Motor neuron (in vitro differentiated cells): ENCODE measurements at places on chromosomes 7 and 10. TPM values are rescaled to one million over a fixed set of nuclear protein-coding genes. Genes with fewer than 3 reads are reported as not detected.

- ATAC-seq: no peak
These were observed 7.9 kb downstream of the TUBAL3 start for GRCh38 chr10:5396556-5397300.

GRCh38 chr10:79187121-79187940 is 118.6 kb downstream of the ZMIZ1 start:
- ATAC-seq: no peak

GRCh38 chr10:62244785-62245467 is 23.7 kb downstream of the RTKN2 start:
- peak; percentile 86 for ATAC-seq

Gene AKR1D1
- total RNA-seq: 0.24 and 0.62 TPM in 2 replicates

Gene CNPY1
- total RNA-seq: 0.28 and 0.29 TPM in 2 replicates

DNA sequence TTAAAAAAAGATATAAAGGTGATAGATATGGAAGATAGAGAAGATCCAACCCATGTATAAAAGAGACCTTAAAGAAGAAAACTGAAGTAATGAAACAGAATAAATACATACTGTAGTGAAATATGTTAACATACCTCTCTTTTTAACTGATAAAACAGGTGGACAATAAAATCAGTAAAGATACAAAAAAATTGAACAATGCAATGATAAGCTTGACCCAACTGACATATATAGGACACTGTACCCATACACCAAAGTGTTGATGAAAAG is 17.4 kb upstream of the PRF1 start:
- no peak for ATAC-seq

Gene CAPZA2
- 82.6 and 93.2 TPM in 2 replicates for total RNA-seq

DNA sequence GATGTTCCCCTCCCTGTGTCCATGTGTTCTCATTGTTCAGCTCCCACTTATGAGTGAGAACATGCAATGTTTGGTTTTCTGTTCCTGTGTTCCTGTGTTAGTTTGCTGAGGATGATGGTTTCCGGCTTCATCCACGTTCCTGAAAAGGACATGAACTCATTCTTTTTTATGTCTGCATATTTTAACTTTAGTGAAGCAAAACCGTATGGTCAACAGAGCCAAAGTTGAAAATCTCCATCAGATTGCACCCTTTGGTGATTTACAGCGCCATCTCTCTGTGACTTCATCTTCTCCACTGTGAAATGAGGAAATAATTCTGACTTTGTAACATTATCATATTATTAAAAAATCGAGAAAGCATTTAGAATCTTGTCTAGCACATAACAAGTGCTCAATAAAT is 132.3 kb upstream of the PLXDC2 start:
- no peak for ATAC-seq

Gene PRRT4
- total RNA-seq: 1.4 and 1.5 TPM in 2 replicates

DNA sequence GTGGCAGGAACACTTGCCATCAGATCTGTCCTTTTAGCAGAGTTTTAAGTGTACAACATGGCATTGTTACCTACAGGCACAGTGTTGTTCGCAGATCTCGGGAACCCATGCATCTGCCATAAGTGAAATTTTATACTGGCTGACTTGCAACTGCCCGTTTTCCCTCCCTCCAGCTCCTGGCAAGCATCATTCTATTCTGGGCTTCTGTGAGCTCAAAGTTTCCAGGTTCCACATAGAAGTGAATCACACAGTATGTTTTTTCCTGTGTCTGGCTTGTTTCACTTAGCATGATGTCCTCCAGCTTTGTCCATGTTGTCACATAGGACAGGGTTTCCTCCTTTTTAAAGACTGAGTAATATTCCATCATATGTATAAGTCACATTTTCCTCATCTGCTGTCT is 56.6 kb downstream of the C10orf143 start:
- ATAC-seq: no peak

DNA sequence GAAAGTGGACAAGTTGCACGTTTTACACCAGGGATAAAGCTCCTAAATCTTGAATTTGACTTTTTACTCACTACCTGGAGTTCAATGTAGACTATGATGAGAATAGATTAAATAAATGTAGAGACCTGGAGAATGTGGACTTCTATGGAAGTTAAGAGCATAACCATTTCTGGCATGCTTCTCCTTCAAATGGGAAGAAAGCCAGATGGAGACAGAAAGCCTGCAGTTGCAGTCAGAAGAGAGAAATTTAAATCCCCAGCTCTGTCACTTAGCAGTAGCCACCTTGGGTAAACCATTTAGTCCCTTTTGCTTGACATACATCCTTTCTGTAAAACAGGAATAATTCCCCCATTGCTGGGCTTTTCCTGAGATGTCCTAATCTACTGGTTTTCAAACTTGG is 355.3 kb upstream of the AUTS2 start:
- no peak for ATAC-seq

Gene PSMG3
- total RNA-seq: 47.1 and 49.2 TPM in 2 replicates

DNA sequence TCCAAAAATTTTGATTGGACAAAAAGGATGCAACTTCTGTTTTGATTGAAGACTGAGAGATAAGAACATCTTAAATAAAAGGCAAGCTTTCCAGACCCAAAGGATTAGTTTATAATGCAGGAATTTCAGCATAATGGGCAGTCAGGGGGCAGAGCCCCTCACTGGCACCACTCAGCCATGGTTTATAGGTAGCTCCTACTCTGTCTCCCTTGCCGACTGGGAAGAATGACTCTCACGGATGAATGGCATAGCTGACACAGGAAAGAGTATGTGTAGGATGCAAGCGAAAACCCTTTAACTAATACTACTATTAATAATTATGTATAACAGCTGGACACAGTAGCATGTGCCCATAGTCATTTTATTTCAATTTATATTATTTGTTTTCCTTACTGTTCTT is 53.3 kb downstream of the GALNT11 start:
- ATAC-seq: no peak

- ATAC-seq: peak; percentile 68
These were observed 23.2 kb upstream of the ZNF32 start for GRCh38 chr10:43671659-43672531.

- no peak for ATAC-seq
These were observed 47.8 kb downstream of the SYPL1 start for GRCh38 chr7:106064316-106064715.

DNA sequence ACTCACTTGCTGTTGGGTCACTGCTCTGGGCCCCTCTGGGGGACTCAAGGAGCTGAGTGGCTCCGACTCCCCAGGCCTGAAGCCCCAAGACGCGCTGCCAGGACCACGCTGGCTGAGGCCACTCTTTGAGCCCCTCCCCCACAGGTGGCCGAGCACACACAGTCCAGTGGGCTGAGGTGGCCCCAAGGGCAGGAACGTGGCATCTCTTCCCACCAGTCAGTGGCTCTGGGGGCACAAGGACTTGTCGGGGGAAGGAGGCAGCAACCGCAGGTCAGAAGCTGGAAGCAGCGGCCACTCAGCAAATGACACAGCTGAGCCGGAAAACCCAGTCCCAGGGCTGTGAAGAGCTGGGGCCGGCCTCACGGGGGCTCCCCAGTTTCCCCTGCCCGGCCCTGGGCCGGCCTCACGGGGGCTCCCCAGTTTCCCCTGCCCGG is 24.1 kb downstream of the GRIFIN start:
- ATAC-seq: peak; percentile 3

DNA sequence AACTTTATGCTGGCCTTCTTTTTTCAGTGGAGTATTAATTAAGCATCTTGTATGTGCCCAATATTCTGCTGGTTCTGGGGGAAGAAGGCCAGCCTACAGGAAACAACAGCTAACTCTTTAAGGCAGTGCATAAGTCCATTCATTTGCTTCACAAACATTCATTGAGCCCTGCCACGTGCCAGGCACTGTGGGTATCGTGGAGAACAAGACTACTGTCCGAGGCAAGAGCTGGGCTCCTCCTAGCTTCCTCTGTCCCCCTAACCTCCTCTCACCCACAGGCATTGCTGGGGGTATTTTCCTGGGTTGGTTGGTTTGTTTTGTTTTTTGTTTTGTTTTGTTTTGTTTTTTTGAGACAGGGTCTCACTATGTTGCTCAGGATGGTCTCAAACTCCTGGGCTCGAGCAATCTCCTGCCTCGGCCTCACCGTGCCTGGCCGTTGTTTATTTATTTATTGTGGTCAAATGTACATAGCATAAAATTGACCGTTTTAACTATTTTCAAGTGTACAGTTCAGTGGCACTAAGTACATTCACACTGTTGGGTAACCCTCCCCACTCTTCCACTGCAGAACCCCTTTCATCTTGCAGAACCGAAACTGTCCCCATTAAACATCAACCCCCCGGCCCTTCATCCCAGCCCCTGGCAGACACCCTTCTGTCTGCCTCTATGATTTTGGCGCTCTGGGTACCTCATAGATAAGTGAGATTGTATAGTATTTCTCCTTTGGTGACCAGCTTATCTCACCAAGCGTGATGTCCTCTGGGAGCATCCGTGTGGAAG is 32.6 kb downstream of the CHST3 start:
- no peak for ATAC-seq

- no peak for ATAC-seq
These were observed 74.1 kb downstream of the ADD3 start for GRCh38 chr10:110081911-110082310.

- no peak for ATAC-seq
These were observed 34.1 kb downstream of the ZRANB1 start for GRCh38 chr10:124975977-124976514.

- no peak for ATAC-seq
These were observed 29.2 kb downstream of the TFAM start for GRCh38 chr10:58414270-58415041.

Gene HTRA1
- 18.9 and 32.5 TPM in 2 replicates for total RNA-seq

Gene PTF1A
- total RNA-seq: not detected in 2 replicates

GRCh38 chr7:73973091-73973490 is 54.9 kb upstream of the ELN start:
- ATAC-seq: no peak

Gene PIP
- total RNA-seq: not detected in 2 replicates

GRCh38 chr7:149060156-149060555 is 30.4 kb downstream of the ZNF786 start:
- ATAC-seq: no peak

DNA sequence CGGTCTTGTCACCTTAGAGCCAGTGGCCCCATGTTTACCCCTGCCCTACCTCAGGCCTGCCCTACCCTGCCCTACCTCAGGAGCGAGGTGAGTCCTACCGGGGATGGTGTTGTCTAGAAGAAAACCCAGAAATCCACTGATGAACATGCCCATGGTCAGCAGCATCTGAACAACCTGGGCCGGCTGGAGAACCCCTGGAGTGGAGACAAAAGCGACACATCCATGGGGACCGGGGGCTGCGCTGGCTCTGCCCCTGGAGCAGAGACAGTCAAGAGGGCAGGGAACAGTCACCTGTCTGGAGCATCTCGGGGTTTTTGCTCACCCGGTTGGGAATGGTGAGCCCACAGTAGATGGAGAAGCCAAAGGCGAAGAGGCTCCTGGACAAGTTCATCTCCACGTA is 36.3 kb downstream of the STRA8 start:
- no peak for ATAC-seq

GRCh38 chr7:4286351-4286750 is 395.7 kb upstream of the FOXK1 start:
- no peak for ATAC-seq

Gene DNAAF5
- total RNA-seq: 12.0 and 15.1 TPM in 2 replicates

Gene FKBP6
- total RNA-seq: 0.15 and 0.16 TPM in 2 replicates

- no peak for ATAC-seq
These were observed 17.1 kb downstream of the GBX1 start for GRCh38 chr7:151150388-151150787.

- ATAC-seq: no peak
These were observed 19.8 kb downstream of the CCNY start for GRCh38 chr10:35355971-35356724.

GRCh38 chr10:19668116-19668515 is 148.1 kb upstream of the PLXDC2 start:
- ATAC-seq: no peak

DNA sequence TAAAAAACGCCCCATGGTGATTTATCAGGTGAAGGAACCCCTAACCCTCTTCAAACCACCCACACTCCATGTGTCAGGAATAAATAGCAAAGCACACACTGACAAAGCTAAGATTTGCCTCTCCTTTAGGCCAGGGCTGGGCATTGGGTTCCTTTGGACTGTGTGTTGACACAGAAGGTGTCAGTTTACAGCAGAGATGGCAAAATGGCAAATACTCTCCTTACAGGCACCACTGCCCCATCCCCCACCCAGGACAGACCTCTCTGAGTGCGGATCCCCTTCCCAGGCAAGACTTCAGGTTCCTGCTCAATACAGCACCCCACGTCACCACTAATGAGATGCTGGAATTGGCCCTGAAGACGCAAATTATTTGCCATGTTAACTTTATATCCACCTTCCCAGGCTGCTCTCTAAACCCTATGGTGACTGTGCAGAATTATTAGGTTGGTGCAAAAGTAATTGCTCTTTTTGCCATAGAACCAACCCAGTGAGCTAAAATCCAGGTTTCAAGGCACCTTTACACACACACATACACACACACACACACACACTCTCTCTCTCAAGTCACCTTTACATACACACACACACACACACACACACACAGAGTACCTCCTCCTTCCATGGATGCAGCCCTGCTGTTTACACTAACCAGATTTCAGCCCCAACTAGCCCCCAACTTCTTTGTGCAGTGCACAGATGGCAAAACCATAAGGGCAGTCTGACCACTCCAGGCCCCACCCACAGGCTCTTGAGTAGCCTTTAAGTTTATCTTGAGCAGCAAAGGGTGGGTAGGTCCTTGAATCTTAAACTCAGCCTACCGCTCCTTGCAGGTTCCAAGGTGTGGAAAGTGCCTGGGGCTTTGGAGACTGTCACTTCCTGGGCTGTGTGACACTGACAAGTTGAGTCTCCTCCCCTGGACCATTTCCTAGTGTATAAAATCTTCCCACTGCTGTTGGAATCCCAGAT is 4.0 kb upstream of the ZCCHC24 start:
- no peak for ATAC-seq

DNA sequence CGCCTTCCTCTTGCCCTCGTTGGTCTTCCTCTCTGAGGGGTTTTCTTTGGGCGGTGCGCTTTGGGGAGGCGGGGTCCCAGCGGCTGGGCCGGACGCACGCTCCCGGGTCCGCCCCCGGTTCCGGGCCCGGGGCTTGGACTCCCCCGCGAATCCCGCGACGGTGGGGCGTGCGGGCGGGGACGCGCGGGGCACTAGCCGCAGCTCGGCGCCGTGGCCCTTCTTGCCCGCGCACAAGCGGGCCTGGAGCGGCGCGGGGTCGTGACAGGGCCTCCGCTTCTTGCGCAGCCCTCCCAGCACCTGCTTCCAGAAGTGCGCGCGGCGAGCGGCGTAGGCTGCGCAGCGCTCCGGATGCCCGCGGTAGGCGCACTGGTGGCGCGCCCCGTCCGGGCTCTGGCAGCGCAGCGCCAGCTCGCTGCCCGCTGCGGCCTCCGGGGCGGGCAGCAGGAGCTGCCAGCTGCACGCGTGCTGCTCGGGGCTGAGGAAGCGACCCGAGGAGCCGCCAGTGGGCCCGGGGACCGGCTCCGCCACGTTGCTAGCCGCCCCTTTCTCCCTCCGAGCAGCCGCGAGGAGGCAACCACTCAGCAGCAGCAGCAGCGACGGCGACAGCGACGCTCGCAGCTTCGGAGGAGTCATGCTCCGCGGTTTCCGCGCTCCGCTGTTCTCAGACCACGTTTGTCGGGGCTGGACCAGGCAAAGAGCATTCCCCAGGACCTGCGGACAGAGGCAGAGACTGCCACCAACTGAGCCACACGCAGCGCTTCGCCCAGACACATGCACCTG is 759 bp downstream of the FGFBP3 start:
- peak; percentile 92 for ATAC-seq
